EL (cell line): ENCODE measurements at places on chromosomes 1 and 21.

GRCh38 chr1:79604490-79605198 lies 598.1 kb upstream of the ADGRL4 start:
- no peak for DNase-seq

DNA sequence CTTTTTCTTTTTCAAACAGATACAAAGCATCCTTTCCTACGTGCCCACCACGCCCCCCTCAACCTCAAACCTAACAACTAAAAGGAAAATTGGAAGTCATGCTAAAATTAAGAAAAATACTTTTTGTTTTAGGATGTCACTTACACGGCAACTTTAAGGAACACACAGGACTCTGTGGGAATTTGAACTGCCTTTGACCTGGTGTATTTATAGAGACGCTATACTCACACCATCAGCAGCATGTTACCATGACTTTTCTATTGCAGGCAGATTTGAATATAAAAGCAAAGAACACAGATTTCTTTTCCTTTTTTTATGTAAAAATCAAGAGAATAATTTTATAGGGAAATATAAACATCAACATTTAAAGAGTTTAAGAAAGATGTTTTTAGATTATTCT lies 198.2 kb downstream of the SIPA1L2 start:
- no peak for DNase-seq

GRCh38 chr1:45922374-45922773 lies 119.0 kb downstream of the MAST2 start:
- DNase-seq: no peak

- DNase-seq: no peak
These were observed 4.1 kb upstream of the COL6A2 start for GRCh38 chr21:46093668-46094400.

GRCh38 chr1:187469836-187470235 lies 641.1 kb downstream of the PLA2G4A start:
- no peak for DNase-seq

GRCh38 chr21:35211782-35212181 lies 162.7 kb upstream of the RUNX1 start:
- no peak for DNase-seq

DNA sequence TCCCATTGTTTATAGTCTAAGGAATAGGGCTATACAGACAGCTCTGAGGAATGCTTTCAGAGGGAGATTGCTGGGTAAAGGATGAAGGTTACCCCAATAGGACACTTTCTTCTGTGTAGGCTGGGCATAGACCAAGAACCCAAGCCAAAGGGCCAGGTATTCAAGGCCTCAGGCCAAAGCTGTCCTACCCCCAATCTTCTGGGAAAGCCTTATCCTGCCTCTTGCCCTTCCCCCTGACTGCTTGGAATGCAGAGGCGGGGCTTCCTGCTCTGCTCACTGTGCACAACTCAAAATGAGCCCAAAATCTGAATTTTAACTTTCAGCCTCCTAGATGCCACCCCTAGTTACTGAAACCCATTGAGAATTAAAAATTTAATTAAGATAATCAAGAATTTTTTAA lies 2.2 kb downstream of the OR10Z1 start:
- no peak for DNase-seq

GRCh38 chr21:36260802-36261201 lies 59.2 kb upstream of the MORC3 start:
- no peak for DNase-seq

GRCh38 chr21:35491920-35492678 lies 443.0 kb upstream of the RUNX1 start:
- DNase-seq: no peak

- DNase-seq: no peak
These were observed 59.7 kb upstream of the ZNF326 start for GRCh38 chr1:89935235-89935634.

DNA sequence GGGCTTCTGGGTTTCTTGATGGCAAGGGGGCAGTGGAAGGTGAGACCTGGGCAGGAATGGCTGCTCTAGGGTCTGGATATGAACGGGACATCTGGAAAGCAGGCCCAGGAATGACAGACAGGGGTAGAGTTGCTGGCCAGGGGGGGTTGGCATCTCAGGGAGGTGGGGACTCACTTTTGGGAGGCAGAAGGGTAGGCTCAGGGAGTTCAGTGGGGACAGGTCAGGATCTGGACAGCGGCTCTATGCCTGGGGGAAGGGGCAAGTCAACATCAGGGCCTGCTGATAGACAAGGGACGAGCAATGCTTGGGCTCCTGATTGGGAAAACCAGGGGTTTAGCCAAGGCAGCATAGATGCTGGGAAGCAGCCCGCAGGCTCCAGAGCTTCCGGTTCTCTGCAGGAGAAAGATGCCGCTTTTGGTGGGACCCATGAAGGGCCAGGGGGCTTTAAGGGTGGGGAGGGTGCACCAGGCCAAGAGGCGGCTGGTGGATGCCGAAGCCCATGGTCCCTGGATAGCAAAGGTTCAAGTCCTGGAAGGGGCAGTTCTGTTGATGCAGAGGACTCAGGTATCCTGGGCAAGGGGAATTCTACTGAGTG lies 21.9 kb downstream of the IGFN1 start:
- DNase-seq: no peak

GRCh38 chr1:177984136-177984525 lies 14.3 kb upstream of the SEC16B start:
- DNase-seq: peak; percentile 87

- DNase-seq: no peak
These were observed 109.8 kb downstream of the USP25 start for GRCh38 chr21:15839601-15840000.

- no peak for DNase-seq
These were observed 173.4 kb upstream of the RGS18 start for GRCh38 chr1:191984856-191985255.

DNA sequence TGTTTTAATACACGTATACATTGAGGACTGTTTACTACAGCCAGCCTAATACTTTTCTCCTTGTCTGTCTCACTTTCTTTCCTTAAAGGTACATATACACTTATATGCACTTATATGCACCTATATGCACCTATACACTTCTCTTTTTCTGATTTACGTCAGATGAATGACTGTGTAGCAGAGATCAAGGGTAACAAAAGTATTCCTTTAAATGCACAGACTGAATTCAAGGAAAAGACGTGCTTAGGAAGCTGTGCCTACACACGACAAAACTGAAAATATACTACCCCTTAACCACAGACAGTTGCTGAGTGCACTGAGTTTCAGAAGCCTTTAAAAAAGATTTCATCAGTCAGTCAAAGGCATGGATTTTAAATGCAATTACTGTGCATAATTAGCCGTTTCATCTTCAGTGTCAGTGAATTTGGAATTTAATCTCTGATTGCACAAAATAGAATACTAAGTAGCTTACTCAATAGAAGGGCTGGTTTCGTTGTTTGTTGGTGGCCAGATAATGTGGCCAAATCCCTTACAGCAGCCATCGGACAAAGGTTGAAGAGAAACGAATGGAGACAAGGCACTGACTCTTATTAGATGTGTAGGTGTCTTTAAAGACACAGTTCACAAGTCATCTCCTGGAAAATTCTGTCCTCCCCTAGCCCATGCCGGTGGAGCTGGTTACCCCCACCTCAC lies 38.3 kb upstream of the TARBP1 start:
- no peak for DNase-seq

GRCh38 chr21:44637018-44637850 lies at the start of gene KRTAP10-10:
Gene KRTAP10-10 (plus strand): TSS chr21:44637356. CDS start chr21:44637418, 62 bp downstream.
- no peak for DNase-seq

- DNase-seq: peak; percentile 51
These were observed 60.6 kb downstream of the SCCPDH start for GRCh38 chr1:246784621-246785493.

DNA sequence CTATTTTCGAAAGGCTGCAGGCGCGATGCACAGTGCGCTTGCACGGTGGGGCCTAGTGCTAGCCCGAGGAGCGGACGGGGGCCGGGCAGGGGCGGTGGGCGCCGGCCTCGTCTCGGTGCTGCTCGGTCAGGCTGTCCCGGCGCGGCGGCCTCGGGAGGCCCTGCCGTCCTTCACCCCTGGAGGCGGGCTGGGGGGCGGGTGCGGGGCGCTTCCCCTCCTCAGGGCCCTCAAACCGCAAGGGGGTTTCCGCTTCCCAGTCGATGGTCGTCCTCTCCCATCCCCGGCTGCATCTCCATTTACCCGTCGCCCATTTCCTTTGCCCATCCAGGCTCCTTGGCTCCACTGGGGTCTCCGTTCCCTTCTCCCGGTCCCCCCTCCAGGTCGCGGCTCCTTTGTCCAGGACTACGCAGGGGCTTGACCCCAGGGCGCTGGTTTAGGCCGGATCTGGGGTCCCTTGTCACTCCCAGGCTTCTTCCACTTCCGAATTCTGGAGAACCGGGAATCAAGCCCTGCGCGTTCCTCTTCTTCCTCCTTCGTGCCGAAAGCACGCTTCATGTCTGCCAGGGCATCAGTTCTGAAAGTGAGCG lies 196.3 kb upstream of the LMO4 start:
- DNase-seq: no peak

- DNase-seq: peak; percentile 77
These were observed 28.5 kb downstream of the COA7 start for GRCh38 chr1:52669696-52670095.

DNA sequence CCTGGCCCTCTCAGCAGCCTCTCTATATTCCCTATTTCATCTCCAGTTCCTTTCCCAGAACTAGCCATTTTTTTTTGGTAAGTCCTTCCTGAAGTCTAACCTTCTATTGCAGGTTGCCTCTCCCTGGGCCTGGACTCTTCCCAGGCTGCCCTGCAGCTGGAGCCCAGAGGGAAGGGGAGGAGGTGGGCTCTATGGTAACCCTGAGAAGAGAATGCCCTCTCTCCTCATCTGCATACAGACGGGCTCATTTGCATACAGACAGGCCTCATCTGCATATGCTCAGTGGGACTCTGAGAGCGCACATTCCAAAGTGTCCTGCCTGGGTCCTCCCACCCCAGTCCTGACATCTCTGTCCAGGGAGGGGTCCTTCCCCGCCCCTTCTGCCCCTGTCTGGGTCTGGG lies 32.7 kb downstream of the RHBG start:
- no peak for DNase-seq

- no peak for DNase-seq
These were observed 11.4 kb upstream of the MRPS6 start for GRCh38 chr21:34061983-34062382.

GRCh38 chr1:14945132-14946010 lies 208.2 kb upstream of the TMEM51 start:
- DNase-seq: peak; percentile 94

- DNase-seq: no peak
These were observed at the start of gene CRABP2 for GRCh38 chr1:156705321-156705917. Gene CRABP2 (minus strand): TSS chr1:156705583. CDS start chr1:156705446, 137 bp downstream.

DNA sequence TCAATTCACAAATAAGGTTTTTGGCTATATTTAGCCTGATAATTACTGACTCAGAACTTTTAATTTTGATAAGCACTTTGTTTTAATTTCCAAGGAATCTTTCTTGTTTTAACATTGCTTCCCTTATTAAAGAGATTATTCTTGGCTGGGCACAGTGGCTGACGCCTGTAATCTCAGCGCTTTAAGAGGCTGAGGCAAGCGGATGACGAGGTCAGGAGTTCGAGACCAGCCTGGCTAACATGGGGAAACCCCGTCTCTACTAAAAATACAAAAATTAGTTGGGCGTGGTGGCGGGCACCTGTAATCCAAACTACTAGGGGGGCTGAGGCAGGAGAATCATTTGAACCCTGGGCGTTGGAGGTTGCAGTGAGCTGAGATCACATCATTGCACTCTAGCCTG lies 13.8 kb downstream of the ALG14 start:
- DNase-seq: no peak

DNA sequence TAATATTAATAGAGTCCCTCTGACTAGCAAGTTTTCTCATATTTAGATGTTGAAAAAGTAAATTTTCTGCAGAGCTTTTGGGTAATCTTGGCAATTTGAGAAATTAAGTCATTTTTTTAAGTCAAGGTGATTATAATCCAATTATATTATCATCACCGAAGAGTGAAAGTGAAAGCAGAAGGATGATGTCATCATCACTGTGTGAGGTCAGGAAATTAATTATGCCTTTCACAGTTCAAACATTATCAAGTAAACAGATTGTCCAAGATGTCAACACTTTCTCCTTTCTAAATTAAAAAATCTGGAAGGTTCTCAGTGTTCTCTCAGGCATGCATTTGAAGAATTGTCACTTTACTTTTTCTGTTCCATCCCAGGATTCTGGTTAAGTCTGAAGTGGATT lies 296.0 kb downstream of the TBX15 start:
- DNase-seq: no peak

DNA sequence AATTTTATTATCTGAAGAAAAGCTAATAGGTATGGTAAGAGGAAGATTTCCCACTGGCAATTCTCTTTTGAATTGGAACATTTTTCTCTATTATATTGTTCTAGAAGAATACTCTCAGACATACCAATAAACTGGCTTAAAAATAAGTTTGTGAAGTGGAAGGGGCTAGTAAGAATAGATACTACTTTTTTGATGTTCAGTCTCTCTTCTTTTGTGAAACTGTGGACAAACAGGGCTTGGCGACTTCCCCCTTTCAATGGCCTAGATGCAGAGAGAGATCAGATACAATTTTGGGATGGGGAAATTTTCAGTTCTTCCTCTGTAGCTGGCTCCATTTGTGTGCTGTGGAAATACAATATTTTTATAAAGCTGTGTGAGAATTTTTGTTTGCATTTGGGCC lies 2.5 kb downstream of the PBX1 start:
- DNase-seq: peak; percentile 23

DNA sequence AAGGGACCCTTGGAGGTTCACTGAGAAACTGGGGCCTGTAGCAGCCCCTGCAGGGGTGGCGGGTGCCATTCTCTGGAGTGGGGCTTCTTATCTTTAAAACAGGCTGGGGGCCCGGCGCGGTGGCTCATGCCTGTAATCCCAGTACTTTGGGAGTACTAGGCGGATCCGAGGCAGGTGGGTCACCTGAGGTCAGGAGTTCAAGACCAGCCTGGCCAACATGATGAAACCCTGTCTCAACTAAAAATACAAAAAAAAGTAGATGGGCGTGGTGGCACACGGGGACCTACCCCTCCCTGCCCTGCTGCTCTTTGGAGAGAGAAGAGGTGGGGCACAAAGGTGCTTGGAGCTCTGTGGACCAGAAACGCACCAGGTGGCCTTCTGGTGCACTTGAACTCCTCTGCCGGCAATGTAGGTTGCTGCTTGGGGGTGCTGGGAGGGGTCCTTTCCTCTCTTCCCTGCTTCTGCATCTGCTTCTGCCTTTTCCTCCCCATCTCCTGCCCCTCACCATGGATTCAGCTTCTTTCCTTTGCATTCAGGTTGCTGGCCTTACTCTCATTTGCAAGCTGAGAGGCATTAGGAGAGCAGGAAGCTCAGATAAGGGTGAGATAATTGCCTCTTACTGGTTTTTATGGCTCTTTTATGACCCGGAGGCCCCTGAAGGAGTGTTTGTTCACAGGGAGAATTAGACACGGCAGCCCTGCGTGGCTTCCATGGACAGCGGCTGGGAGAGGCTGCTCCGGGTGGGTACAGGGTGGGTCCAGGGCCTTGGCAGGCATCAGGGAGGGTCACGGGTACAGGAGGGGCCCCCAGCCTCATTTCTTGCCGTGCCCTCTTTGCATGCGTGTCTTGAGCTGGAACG lies 57.4 kb downstream of the ARHGEF10L start:
- DNase-seq: no peak

- peak; percentile 75 for DNase-seq
These were observed 9.7 kb upstream of the COL8A2 start for GRCh38 chr1:36134505-36135329.

- DNase-seq: peak; percentile 89
These were observed at the start of gene GNB1 for GRCh38 chr1:1890506-1891348. Gene GNB1 (minus strand): TSS chr1:1891087. CDS start chr1:1825453, 65,634 bp downstream.

- DNase-seq: no peak
These were observed 86.1 kb upstream of the BMP8A start for GRCh38 chr1:39405358-39405757.
